ENCODE measurements at places on chromosomes 2 and 18.
A peak's percentile ranks its signal among the peaks of the same experiment; 100 is the strongest.

- DNase-seq: no peak
Measured at GRCh38 chr2:160742667-160743066, 249.1 kb upstream of the RBMS1 start.

GRCh38 chr2:62149708-62150107 is 46.2 kb upstream of the B3GNT2 start:
- no peak for DNase-seq

DNA sequence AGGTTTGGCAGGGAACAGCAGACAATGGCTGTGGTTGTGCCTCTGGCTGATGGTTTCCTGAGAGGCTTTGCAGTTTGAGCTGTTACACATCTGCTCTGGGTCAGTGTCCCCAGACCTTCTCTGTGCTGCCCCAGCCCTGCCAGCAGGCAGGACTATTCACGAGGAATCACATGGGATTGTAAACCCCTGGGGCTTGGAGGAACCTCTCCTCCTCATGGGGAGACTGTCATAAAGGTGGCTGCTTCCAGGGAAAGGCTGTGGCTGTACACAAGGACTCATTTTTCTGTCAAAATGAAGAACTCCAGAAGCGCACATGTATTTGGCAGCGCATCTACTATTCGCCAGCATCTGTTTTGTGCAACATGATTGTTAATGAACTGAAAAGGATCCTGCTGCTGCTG is 142.6 kb upstream of the CYP1B1 start:
- DNase-seq: no peak

- peak; percentile 20 for DNase-seq
Measured at GRCh38 chr2:219736209-219736608, 108.8 kb downstream of the SLC4A3 start.

DNA sequence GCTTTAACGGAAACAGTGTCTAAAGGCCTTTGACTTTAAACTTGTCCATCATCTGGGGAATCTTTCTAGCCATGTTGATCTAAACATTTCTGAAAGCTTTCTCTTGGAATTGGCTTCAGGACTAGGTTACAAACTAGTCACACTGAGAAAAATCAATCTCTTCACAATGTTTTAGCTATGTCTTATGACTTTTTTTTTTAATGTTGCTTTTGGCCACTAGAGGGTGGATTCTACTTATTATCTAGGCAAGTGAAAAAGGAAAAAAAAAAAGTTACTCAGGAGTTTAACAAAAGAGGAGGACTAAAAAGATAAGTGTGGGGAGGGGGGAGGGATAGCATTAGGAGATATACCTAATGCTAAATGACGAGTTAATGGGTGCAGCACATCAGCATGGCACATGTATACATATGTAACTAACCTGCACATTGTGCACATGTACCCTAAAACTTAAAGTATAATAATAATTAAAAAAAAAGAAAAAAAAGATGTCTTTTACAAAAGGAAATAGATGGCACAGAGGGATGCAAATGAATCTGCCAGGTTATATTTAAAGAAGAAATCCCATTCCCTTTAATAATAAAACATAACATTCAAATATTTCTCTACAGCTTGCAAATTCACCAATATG is 160.4 kb upstream of the PID1 start:
- DNase-seq: no peak

DNA sequence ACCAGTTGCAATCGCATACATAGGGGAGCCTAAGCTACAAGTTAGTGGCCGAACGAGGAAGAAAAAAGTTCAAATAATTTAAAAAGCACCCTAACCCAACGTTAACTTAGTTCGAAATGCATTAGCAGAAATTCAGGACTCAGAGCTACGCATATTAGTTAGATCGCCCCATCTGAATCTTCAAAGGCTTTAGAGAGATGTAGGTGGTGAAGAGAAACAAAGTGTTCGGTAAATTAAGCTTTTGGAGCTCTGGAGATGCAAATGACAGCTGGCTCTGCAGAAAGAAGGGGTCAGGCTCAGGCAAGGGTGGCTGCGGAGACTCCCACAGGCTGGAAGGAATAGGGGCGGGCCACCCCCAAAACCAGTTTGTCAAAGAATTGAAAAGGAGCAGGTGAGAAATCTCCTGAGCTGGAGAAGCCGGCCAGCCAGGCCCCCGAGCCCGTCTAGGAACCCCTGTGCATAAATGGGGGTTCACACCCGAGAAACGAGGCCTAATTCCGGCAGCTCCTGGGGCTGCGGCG is 621 bp downstream of the TXNL1 start:
- no peak for DNase-seq

- no peak for DNase-seq
Measured at GRCh38 chr2:167626961-167627360, 620.4 kb downstream of the STK39 start.

DNA sequence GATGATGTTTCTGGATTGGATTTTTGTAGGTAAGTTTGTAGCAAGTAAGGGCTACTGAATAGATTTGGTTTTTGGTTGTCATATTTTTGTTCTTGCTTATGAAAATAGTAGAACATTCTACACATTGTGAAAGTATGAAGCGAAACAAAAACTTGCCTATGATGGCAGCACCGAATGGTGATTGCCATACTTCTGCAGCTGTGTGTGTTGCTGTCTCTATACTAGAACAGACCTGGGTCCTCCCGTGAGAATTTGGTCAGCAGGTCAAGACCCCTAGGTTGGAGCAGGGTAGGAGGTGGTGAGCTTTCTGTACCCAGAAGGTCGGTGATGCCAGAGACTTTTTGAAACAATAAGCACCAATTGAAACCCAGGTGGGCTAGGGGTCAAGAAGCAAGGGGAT is 322.6 kb downstream of the PRKCE start:
- DNase-seq: no peak

- DNase-seq: no peak
Measured at GRCh38 chr2:175062787-175063585, 57.8 kb upstream of the CHN1 start.

DNA sequence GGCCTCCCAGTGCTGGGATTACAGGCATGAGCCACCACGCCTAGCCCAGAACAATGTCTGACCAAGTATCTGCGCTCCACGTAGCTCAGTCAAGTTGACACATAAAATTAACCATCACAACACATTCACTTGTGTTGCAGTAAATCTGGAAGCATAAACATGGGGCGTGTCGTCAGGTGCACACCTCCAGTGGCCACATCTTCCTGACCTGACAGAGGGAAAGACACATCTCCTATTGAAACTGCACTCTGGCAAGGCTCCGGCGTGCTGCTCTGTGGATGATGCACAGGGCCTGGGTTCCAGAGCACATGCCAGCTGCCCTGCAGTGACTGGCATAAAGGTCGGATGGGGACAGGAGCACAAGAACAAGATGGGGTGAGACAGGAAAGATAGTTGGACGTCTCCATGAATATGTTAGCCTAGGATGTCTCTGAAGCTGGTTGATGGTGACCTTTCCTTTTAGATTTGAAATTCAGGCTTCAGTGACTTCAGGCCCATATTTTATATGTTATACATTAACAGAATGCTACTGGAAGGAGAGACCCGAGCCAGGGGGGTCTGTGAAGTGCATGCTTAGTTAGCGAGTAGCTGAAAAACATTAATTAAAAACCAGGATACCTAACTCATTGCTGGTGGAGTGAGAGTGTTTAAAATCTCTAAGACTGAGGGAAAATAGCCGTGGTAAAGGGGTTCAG is 10.9 kb downstream of the IMPA2 start:
- no peak for DNase-seq

GRCh38 chr18:55485666-55486065 is 102.3 kb downstream of the TCF4 start:
- DNase-seq: no peak

DNA sequence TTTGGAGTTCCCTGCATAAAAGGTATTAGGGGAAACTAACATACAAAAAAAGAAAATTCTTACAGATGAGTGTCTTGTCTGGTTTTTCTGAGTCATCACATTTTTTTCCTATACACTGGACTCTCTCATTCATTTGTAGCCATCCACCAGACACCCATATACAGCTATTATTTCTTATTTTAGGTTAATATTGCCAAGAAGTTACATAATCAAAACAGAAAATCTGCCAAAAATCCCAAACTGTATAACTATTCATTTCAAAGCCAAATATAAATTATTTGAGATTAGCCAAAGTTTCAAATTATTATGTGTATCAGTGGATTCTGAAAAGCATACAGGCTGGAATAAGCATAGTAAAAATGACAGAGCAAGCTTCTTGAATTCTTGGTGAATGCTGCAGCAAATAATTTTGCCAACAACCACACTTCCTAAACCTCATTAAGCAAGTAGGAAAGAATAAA is 191.2 kb downstream of the NCKAP5 start:
- DNase-seq: no peak

GRCh38 chr2:198144660-198145059 is 340.3 kb downstream of the PLCL1 start:
- DNase-seq: no peak

- DNase-seq: no peak
Measured at GRCh38 chr2:112829961-112830681, 6.5 kb downstream of the IL1B start.
